ENCODE measurements at places on chromosomes 6 and 20.

- no peak for DNase-seq
These were observed 71.3 kb upstream of the IYD start for GRCh38 chr6:150297327-150298029.

DNA sequence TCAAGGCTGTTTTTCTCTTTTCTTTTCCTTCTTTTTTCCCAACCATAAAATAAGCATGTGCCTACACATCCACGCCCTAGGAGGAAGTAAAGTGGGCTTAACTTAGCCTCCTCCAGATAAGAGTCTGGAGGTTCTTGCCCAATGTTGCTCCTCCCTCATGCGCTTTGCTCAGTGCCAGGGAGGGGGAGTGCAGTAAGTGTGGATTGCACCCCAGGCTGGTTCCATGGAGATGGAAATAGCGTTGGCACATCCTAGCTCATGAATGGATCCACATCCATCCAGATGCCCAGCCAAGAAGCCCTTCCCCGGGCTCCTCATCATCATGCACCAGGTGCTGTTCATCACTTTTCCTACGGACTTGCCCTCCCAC lies 58.2 kb downstream of the NEDD9 start:
- DNase-seq: no peak

- peak; percentile 29 for DNase-seq
These were observed 131.4 kb upstream of the TRAF3IP2 start for GRCh38 chr6:111737065-111737521.

GRCh38 chr6:72589096-72589495 lies 32.8 kb upstream of the KCNQ5 start:
- DNase-seq: peak; percentile 5

DNA sequence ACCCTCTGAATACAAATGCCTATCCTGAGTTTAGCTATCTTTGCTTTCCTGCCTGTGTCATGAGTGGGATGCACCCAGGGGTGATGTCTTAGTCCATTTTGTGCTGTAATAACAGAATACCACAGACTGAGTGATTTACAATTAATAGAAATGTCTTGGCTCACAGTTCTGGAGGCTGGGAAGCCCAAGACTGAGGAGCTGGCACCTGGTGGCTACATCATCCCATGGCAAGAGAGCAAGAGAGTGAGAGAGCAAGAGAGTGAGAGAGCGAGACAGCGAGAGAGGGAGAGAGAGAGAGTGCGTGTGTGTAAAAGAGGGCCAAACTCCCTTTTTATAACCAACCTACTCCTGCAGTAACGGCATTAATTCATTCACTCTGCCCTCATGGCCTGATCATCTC lies 76.8 kb downstream of the PRDM1 start:
- DNase-seq: no peak

- peak; percentile 58 for DNase-seq
These were observed at the start of gene NFKBIE for GRCh38 chr6:44265007-44265721. NFKBIE (minus strand) TSS chr6:44265551; CDS start chr6:44265346, 205 bp downstream.

GRCh38 chr6:129485746-129486145 lies 224.2 kb downstream of the ARHGAP18 start:
- DNase-seq: no peak

DNA sequence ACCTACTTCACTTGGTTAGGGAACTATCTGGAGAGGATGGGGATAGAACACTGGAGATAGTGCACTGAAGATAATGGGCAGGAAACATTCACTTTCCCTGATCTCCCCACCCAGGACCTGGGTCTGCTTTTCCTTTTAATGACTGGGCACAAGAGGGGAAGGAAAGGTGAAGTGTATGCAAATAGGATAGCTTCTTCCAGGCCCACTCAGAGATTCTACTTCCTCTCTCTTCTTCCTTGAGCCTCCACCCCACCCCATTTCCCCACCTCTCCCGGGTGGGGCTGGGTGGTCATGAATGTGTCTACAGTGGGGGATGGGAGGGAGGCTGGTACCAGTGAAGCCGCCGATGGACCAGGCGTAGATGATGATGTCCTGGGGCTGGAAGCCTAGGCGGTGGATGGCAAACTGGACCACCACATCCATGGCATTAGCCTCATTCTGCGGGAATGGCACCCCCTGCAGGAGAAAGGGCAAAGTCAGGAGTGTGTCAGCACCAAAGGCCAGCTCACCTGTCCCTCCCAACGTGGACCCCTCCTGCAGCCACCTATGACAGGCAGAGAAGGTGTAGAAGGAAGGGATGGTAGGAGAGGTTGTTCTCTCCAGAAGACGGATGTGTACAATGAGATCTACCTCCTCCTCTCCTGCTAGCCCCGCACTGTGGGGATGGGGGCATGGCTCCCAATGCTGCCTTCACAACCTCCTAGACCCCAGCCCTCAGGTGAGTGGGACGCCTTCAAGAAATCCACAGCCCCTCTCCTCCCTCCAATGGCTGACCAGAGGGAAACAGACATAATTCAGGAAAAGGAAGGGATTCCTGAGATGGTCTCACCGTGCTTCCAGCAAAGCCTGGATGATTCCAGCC lies 8.6 kb upstream of the LY6G5C start:
- DNase-seq: no peak

- DNase-seq: no peak
These were observed 184.2 kb upstream of the FOXA2 start for GRCh38 chr20:22768266-22769178.

DNA sequence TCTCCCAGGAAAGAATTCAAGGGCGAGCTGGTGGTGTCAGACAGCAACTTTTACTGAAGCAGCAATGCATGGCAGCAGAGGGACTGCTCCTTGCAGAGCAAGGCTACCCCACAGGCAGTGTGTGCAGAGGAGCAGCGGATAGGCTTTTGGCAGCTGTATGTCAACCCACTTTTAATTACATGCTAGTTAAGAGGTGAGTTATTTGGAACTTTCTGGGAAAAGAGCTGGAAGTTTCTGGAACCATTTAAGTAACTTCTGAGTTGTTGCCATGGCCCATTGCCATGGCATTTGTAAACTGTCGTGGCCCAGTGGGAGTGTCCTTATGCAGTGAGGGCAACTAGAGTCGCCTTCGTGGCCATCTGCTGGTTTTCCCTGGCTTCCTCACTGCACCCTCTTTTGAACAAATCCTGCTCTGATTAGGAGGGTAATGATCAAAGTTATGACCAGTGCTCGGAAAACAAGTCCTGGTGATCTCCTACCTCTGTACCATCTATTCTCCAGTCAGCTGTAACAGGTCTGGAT lies 34.0 kb downstream of the BPIFB4 start:
- no peak for DNase-seq

- no peak for DNase-seq
These were observed 119.0 kb upstream of the DST start for GRCh38 chr6:56761651-56762050.

- DNase-seq: no peak
These were observed 104.1 kb downstream of the TCP11 start for GRCh38 chr6:35036828-35037663.

Data from fibroblast of skin of left biceps (primary cell).